Upper lobe of left lung (tissue), 6 donors: ENCODE measurements at places on chromosomes 2 and 18. TPM values are rescaled to one million over a fixed set of nuclear protein-coding genes. Genes with fewer than 3 reads are reported as not detected.

Gene TANK
- total RNA-seq: 68.4 TPM

Gene CHST9
- total RNA-seq: 0.20 TPM

Gene ZDBF2
- total RNA-seq: 5.2 TPM

Gene CCDC195
- not detected for total RNA-seq

Gene LOXHD1
- total RNA-seq: 7.3 TPM

Gene TRIM43
- total RNA-seq: not detected

Gene UGT1A5
- total RNA-seq: not detected

- H3K27me3 ChIP-seq: no peaks in the 10 kb centered on the region
- no peak for DNase-seq
- peaks cover 7% of the 10 kb centered on the region for H3K4me1 ChIP-seq
- H3K27ac ChIP-seq: no peak overlapping the region
- H3K4me3 ChIP-seq: no peak overlapping the region
- no peaks in the 10 kb centered on the region for H3K36me3 ChIP-seq
Observed at GRCh38 chr2:64534363-64534762, 10.2 kb downstream of the AFTPH start.

DNA sequence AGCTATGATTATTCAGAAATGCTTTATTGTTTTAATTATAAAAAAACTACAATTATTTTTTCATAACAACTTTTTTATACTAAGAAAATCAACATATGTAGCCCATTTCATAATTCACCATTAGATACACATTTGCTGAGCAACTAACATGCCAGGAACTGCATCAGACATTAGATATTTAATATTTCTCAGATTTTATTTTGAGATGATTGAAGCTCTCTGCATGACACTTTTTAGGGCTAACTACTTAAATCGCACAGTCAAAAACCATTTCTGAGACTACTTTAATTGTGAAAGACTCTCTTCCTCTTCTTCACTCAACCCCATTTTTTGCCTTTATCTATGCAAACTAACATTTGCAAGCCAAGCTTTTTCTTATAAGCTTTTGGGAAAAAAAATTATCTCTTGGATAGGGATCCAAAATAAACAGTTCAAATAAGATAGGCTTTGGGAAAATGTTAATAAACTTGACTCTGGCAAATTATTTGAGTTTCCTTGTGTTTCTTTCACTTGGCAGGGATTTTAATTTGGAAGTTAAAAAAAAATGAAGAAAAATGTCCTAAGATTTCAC is 9.1 kb upstream of the COL3A1 start:
- H3K4me1 ChIP-seq: no peaks in the 10 kb centered on the region
- H3K27me3 ChIP-seq: no peaks in the 10 kb centered on the region
- no peak for DNase-seq
- no peak overlapping the region for H3K4me3 ChIP-seq
- H3K27ac ChIP-seq: no peak overlapping the region

GRCh38 chr2:231745303-231746038 is 35.6 kb downstream of the PDE6D start:
- H3K4me3 ChIP-seq: no peak overlapping the region
- no peaks in the 10 kb centered on the region for H3K36me3 ChIP-seq
- no peak overlapping the region for H3K27ac ChIP-seq
- H3K27me3 ChIP-seq: no peaks in the 10 kb centered on the region

DNA sequence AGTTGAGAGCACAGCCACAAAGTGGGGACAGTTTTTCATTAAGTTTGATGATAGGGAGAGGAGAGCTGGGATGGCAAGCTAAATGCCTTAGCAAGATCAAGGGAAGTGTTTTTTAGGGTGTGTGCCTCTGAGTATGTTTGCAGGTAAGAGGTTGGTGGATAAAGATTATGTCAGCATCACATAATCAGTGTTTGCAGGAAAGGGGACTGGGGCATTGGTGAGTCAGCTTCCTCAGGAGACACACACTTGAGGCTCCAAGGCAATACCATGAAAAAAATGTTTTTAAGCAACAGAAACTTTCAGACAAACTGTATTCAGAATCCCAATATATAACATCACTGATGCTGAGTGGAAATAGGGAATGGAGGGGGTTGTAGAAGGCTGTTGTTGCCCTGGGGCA is 25.4 kb upstream of the DTNB start:
- no peaks in the 10 kb centered on the region for H3K4me1 ChIP-seq
- no peaks in the 10 kb centered on the region for H3K36me3 ChIP-seq
- no peak overlapping the region for H3K27ac ChIP-seq
- no peaks in the 10 kb centered on the region for H3K27me3 ChIP-seq
- no peak overlapping the region for H3K4me3 ChIP-seq

DNA sequence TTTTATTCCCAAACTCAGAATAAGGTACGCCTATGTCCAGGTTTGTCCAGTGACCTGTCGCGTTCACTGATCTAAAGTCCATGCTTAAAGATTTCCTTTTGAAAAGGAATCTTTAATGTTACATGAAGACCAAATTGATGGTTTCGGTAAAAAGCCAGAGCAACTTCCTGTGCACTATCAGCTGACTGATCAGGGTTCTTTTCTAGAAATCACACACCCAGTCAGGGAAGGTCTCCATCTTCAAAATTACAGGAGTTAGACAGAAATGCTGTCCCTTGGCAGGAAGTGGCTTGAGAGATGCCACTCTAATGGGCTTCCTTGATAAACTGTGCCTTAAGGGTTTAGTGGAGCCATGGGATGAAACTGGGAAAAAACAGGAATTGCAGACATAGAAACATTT is 14.7 kb upstream of the ARHGAP25 start:
- DNase-seq: no peak
- no peak overlapping the region for H3K4me3 ChIP-seq
- H3K27me3 ChIP-seq: no peaks in the 10 kb centered on the region
- H3K36me3 ChIP-seq: no peaks in the 10 kb centered on the region

GRCh38 chr2:238127165-238128060 is 11.1 kb upstream of the KLHL30 start:
- no peak overlapping the region for H3K4me3 ChIP-seq
- no peaks in the 10 kb centered on the region for H3K27me3 ChIP-seq
- no peaks in the 10 kb centered on the region for H3K36me3 ChIP-seq
- no peak for DNase-seq
- no peak overlapping the region for H3K27ac ChIP-seq
